ENCODE measurements at places on chromosomes 13 and 19.

GRCh38 chr13:112574834-112575613 is 12.9 kb downstream of the TUBGCP3 start:
- DNase-seq, result no peak

DNA sequence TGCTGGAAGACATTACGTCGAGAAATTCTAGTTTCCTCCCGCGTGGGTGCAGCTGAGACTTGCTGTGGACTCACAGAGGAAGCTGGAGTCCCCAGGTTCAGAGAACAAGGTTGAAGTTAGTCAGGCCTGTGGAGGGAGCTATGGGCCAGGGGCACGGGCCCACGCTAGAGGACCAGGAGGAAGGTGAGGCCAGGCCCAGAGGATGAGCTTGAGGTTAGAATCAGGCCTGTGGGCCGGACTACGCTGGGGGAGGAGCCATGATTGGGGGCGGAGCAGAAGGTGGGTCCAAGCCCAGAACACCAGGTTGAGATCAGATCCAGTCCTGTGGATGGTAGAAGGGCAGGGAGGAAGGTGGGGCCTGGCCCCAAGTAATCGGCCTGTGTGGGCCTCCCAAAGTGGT is 32.6 kb downstream of the ZNF846 start:
- DNase-seq, result no peak

- no peak for DNase-seq
These were observed 16.2 kb downstream of the LMTK3 start for GRCh38 chr19:48495396-48495795.

- DNase-seq, result no peak
These were observed 10.1 kb downstream of the OPA3 start for GRCh38 chr19:45574526-45574925.

DNA sequence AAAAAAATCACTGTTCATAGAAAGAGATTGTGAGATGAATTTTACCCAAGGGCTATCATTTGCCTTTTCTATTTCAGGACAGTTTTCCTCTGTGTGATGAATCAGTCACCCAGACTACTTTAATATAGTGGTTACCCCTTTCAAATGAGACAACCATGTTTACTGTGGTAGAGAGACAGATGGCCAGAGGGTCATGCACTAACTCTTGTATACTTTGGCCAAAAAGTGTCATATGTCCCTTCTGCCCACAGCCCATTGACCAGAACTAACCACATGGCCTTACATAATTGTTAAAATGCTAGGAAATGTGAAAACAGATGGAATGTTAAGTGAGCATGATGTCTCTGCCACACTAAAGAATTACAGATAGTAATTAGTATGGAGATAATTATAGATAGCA is 498.7 kb downstream of the DACH1 start:
- DNase-seq, result no peak

DNA sequence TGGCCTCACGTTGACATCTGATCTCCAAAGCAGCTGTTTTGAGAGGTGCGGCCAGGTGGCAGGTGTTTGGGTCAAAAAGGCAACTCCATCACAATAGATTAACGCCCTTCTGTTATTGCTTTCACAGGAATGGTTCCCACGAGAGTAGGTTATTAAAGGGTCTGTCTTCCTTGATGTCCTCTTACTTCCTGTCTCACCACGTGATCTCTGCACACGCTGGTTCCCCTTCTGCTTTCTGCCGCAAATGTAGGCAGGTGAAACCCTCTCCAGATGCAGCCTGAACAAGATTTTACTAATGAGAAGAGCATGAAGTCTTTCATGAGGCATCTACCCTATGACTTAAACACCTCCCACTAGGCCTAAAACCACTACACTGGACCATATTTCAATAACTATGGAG is 22.8 kb upstream of the ZNF564 start:
- DNase-seq, result peak; percentile 67

- DNase-seq, result no peak
These were observed 37.6 kb upstream of the MAB21L1 start for GRCh38 chr13:35514061-35514477.
